ENCODE measurements at places on chromosomes 1 and 21.

DNA sequence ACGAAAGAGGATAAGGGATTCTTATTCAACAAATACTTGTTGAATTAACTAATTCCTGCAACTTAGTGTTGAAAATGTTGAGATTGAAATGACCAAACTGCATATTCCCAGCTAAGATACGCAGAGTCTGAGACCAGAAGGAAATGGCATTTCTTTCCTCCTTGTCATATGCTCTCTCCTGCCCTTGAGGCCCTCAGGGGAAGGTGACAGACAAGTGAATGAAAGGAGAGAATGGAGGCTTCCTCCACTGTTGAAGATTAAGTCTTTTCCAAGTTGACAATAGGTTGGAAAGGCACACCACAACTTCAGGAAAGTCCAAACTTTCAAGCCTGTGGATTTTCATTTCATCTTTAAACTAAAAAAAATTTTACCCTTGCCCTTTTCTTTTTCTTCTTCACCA is 3.1 kb upstream of the ZNF697 start:
- DNase-seq, result no peak

- DNase-seq, result no peak
These were observed 2.5 kb downstream of the UCK2 start for GRCh38 chr1:165829888-165830287.

DNA sequence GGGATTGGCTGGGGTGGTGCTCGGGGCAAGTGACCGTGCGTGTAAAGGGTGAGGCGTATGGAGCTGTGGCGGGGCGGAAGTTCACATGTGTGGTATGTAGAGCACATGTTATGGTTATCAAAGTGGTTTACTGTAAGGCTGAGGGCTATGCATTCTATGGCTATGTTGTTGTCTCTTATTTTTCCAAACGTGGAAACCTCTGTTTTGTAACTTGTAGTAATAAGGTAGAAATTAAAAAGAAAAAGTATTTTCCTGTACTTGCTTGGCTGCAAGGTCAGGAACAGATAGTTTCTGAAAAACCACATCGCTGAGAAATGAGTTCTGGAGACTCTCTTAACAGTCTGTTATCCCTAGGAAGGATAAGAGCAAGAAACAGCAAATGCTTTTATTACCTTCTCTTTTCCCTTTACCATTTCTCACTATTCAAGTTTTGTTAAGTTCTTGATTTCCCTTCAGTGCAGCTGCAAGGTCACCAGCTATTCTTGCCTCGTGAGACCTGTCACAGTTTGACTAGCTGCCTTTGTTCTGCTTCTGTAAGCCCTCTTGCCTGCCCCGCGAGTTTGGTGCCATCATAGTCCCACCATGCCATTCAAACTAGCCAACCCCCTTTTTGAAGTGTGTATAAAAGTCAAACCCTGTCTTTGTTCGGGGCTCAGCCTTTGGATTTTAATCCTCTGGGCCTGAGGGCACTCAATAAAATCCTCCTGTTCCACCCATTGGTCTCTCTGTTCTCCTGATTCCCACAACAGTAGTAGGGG is 9.5 kb downstream of the RNU1-2 start:
- peak; percentile 96 for DNase-seq

GRCh38 chr21:46538262-46538661 is 66.6 kb downstream of the S100B start:
- no peak for DNase-seq

GRCh38 chr1:172338295-172338735 is 82.2 kb upstream of the C1orf105 start:
- no peak for DNase-seq

DNA sequence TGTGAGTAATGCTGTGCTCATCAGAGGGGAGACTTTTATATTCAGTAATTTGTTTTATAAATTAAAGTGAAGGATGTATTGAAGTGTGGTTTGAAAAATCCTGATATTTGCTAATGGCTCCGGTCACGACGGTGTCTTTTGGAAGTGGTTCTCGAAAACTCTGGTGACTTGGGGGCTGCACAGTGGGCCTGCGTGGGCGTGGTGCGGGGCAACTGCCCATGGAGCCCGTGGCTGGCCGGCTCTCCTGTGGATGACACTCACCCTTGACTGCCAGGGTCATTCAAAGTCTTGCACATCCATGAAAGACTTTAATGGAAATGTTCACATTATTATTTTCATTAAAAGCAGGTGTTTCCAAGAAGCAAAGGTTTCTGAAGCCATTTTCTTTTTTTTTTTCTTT is 7.7 kb downstream of the FAAP20 start:
- DNase-seq, result no peak

DNA sequence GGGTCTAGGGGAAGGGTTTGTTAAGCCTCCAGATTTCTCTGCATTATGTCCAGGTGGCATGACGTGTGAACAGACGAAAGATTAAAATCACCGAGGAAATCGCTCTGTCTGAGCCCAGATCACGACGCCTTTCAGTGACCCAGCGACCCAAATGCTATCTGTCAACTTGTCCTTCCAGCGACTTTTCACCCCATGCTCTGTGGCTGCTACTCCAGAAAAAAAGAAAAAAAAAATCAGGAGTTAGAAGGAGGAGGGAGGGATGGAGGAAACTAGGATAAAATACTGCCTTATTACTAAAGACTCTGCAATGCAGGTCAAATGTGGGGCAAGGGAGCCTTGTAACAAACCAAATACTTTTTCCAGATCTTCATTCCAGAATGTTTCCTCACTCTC is 352.0 kb downstream of the NUF2 start:
- no peak for DNase-seq

GRCh38 chr1:221711063-221711577 is 30.8 kb downstream of the DUSP10 start:
- no peak for DNase-seq

- peak; percentile 5 for DNase-seq
These were observed 114.6 kb upstream of the NEK7 start for GRCh38 chr1:198042168-198042567.

DNA sequence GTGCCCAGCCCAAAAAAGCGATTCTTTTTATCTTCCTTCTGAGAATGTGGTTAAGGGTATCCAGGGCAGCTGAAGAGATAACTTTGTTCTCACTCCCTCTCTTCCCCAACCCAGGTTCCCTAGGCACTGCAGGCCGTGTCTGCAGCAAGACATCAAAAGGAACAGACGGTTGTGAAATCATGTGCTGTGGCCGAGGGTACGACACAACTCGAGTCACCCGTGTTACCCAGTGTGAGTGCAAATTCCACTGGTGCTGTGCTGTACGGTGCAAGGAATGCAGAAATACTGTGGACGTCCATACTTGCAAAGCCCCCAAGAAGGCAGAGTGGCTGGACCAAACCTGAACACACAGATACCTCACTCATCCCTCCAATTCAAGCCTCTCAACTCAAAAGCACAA is 11.4 kb downstream of the WNT2B start:
- no peak for DNase-seq

DNA sequence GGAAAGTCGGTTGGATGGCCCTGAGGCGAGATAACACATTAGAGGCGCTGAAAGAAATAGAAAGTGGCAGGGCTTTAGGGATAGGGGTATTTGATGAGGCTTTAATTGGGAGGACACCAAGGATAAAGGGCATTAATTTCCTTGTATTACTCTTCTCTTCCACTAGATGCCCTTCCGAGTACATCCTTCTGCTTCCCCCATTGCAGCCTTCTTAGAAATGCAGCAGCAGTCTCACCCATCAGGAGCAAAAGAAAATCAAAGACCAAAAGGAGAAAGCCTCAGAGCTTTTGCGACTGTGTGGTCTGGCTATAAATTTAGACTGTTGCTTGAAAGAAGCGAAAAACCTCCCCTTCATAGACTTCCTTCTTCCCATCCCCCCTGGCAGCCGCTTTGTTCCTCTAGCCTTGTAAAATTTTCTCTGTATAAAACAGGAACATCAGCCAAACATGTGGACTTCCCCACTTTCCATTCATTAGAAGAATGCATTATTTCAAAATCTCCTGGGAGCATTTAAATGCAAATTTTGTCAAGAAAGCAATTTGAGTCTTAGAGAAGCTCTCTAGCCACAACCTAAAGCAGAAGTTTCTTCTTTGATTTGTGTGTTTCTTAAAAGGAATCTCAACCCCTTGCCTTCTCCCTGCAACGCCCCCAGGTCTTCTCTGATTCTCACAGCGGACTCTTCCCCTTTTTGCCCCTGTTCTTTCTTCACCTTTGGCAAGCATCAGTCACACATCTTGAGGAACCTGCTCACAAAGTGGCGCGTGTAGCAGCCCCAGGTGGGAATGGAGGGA is 76.6 kb downstream of the NDUFS5 start:
- DNase-seq, result peak; percentile 87

- no peak for DNase-seq
These were observed 1.3 kb downstream of the FCGR2A start for GRCh38 chr1:161506336-161507223.

- no peak for DNase-seq
These were observed 12.0 kb upstream of the TARBP1 start for GRCh38 chr1:234490793-234491479.

DNA sequence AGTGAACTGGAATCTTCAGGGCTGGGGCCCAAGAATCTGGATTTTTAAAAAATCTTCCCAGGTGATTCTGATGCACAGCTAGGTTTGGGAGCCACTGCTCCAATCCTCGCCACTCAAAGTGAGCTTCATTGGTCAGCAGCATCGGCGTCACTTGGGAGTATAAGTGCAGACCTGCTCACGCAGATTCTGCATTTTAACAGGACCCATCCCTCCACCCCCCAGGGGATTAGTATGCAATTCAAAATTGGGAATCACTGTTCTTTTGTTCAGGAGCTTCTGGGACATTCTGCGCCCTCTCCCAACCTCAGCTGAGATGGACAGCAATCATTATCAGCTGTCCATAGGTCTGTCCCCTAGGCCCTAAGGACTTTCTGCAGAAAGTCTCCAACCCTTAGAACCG is 53.5 kb downstream of the LGR6 start:
- DNase-seq, result no peak

DNA sequence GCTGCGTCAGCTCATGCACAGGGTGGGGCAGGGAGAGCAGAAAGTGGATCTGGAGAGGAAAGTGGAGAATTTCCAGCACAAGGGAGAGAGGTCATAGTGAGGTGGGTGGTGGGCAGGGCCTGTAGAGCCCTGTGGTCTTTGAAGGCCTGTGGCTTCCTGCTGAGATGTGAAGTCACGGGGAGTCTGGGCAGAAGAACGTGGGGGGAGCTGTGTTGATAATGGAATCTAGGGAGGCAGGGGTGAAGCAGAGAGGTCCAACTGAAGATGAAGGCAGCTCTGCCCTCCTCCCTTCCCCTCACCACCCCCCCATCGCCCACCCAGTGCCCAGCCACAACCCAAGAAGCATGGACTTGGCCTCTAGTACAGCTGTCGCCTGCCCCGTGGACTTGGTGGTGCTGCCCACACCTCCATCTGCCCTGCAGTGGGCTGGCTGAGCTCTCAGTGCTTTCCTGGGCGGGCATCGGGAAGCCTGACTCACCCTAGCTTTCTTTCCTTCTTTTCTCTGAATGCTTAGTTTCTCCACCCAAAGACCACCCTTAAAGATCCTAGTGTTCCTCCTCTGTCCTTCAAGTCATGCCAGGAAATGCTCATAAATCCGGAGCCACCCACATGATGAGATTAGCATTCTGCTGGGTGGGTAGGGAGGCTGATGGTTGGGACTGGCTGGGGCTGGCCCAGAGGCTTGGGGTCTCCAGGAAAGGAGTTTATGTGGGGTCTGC is 186.1 kb downstream of the TRABD2B start:
- no peak for DNase-seq

DNA sequence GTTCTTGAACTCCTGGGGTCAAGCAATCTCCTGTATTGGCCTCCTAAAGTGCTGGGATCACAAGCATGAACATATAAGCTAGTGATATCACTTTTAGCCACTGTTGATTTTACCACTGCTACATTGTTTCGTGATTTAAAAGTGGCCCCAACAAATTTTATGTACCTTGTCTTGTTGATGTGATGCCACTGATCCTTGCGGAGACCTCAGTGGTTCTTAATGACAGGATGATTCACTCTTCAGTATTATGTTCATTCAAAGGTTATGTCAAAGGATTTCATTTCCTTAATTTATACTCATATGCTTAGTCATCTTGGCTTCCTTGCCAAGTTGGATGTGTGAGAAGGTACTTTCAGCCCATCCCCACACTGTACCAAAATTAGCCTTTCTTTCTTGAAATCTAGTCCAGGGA is 12.1 kb downstream of the PRKACB start:
- peak; percentile 64 for DNase-seq

- DNase-seq, result no peak
These were observed 190.7 kb upstream of the KIAA0040 start for GRCh38 chr1:175383239-175383638.

GRCh38 chr21:16473988-16474387 is 744.2 kb downstream of the USP25 start:
- DNase-seq, result no peak

DNA sequence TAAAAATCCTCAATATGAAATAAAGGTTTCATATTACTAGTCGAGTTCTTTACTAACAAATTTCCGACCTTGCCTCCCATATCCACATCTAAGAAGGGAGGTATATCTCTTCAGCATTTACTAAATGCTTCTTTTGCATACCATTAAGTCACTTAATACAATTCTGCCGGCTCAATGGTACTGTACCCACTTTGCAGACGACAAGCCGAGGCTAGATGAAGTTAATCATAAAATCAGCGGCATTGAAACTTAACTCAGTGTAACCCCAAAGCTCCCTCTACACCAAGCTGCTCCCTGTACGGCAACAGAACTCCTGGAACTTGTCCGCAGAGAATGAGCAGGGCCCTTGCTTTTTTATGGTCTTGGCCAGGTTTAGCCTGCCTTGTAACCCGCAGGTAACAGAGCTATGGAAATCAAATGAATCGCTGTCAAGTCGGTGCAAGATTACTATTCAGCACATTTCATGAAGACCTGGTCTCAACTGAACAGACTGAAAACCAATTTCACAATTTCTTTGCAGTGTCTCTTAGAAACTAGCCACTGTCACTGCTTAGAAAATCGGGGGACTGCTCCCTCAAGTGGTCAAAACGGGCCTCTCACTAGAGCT is 738 bp downstream of the INTS7 start:
- DNase-seq, result no peak

GRCh38 chr21:26124896-26125295 is 45.7 kb downstream of the APP start:
- DNase-seq, result no peak

GRCh38 chr1:6181347-6181770 is 1.2 kb upstream of the CHD5 start:
- DNase-seq, result no peak

DNA sequence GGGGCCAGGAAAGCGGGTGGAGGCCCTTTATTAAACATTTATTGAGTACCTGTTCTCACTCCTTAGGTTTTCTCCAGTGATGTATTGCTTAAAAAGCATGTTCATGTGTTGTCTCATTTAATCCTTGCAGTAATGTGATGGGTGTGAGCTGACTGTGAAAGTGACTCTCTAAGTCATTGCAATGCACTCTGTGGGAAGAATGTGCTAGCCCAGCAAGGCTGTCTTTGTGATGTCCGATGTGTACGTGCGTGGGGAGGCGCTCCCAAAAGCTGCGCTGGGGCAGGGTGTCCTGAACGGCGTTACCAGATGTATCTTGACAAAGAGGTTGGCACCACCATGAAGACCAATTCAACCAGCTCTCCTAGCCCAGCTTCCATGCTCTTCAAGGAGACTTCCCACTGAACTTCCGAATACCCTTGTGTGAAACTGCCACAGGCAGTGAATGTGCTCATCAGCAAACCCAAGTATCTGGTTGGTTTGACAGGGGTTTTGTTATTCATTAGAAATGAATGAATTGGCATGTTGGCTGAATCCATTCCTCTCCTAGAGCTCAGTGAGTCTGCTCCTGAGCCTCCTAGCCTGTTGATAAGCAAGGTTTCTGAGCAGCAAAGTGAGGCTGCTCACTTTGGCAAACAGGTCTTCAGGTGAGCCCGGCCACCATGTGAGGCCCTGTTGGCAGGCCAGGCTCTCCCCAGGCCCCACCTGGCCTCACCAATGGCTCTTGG is 28.0 kb downstream of the NUAK2 start:
- DNase-seq, result no peak

Measured in kidney glomerular epithelial cell (primary cell).